ENCODE measurements at places on chromosomes 5 and 9.

DNA sequence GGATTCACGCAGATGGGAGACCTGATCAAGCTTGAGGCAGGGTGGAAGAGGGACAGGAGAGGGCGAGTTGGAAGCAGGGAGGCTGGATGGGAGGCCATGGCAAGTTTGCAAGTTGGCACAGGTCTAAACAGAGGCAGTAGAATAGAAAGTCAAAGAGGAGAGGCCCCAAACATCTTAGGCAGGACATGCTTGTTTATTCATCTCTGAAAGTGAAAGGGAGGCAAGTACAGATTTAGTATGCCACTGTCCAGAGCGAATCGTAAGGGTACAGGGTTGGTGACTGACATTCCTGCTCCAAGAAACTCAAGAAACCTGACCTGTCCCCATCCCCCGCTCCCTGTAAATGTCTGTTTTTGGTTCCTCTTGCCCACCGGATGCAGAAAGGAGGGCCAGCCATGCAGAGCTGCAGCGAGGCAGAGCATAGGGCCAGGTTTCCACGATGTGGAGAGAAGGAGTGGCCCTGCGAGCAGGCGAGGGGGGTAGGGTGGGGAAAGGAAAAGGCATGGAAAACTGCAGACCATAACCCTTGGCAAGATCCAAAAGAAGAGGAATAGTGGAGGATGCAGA, 96.2 kb upstream of the BOD1 start:
- no peak for DNase-seq

GRCh38 chr5:177300236-177300880, 3.2 kb downstream of the RAB24 start:
- DNase-seq, result no peak

DNA sequence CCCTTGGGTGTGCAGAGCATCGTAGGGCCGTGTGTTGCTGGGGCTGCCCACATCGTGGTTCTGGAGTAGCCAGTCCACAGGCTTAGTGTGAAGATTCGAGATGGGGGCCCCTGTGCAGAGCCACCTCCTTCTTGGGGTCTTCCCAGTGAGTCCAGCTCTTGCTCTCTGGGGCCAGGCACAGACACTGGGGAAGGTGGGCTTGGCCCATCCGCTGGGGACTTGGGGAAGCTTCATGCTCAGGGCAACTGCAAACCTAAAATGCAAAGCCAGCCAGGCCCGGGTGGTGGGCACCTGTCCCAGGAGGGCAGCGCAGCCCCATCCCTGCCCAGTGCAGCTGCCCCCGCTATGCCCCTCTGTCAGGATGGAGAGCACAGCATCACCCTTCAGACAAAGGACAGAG, 46.4 kb upstream of the LRRC14B start:
- no peak for DNase-seq

GRCh38 chr5:65768723-65769346, 46.8 kb downstream of the NLN start:
- no peak for DNase-seq

GRCh38 chr5:103208460-103208859, 50.1 kb upstream of the MACIR start:
- DNase-seq, result no peak

- no peak for DNase-seq
Observed at GRCh38 chr9:19050637-19051591, 1.7 kb downstream of the RRAGA start.

- peak; percentile 44 for DNase-seq
Observed at GRCh38 chr9:136609838-136610311, 52.8 kb upstream of the EGFL7 start.

DNA sequence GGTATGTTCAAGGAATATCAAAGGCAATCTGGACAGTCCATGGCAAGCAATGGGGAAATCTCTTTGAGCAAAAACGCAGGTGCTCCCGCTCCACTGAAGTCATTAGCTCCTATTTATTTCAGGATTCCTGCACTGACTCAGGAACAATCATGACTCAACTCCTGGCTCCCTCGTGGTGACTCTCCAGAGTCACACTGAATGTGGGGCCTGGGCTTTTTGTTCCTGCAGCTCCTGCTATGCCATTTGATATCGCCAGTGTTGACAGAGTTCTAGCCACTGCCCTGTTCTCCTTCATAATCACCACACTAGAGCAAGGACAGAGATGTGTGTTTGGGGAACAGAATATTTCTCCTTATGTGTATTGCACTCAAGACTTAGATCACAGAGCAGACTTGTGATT, 187.2 kb upstream of the ZNF462 start:
- DNase-seq, result no peak

DNA sequence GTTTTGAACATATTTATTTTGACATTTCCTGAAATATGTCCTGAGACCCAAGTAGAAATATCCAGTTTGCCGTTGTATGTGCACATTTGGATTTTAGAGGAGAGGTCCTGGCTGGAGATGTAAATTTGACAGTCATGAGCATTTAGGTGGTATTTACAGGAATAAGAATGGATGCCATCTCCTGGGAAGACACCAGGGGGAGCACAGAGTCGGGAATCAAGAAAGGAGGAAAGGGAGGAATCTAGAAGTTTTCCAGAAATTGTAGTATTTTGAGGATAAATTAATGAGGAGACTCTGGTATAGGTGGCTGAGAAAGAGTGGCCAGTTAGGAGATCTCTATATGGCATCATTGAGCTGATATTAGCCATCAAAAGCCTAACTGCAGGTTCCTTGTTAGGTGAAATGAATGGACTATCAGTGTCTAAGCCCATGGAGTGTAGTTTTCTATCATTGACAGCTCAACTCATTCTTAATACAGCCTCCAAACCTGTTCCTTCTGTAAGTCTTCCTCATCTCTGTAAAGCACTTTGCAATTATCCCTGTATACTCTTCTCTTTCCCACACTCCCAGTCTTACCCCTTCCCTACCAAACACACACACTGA, 7.2 kb downstream of the GAPT start:
- DNase-seq, result peak; percentile 7

- no peak for DNase-seq
Observed at GRCh38 chr5:103561685-103562452, 720 bp downstream of the NUDT12 start.

DNA sequence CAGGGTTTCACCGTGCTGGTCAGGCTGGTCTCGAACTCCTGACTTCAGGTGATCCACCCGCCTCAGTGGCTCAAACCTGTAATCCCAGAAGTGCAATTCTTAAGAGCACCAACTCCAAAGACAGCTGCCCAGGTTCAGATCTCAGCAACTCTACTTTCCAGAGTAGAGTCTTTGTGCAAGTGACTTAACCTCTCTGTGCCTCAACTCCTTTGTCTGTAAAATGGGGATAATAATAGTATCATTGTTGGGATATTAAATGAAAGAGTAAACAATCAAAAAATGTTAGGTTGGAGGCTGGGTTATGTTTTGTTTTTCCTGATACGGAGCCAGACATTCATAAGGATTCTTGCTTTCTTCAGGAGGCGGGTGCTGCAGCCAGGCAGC, 45.0 kb downstream of the FOXI1 start:
- DNase-seq, result no peak

DNA sequence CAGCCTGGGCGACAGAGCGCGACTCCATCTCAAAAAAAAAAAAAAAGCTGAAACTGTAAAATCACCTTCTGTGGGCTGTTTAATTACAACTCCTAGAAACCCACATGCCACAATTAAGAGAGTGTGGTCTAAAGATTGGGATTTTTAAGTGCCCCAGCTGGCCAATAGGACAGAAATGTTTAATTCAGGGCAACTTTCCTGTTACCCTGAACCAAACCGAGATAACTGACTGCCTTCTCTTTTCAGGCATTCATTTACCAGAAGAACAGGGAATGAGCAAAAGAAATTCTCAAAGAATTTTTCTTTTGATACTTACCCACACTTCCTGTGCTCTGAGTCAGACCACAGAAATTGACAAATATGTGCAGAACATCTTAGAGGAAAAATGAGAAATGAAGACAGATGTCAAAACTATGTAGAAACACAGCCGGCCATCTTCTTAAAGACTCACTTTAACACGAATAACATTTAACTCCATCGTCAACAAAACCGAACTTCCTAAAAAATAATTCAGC, 221.3 kb upstream of the DAPK1 start:
- DNase-seq, result no peak
